ENCODE measurements at places on chromosomes 2 and 18.

GRCh38 chr18:61860302-61860701 is 32.5 kb downstream of the RNF152 start:
- no peak for DNase-seq

GRCh38 chr18:45688833-45689232 is 35.1 kb upstream of the SLC14A1 start:
- peak; percentile 51 for DNase-seq

GRCh38 chr2:217585362-217585761 is 417.4 kb downstream of the TNS1 start:
- DNase-seq: no peak

DNA sequence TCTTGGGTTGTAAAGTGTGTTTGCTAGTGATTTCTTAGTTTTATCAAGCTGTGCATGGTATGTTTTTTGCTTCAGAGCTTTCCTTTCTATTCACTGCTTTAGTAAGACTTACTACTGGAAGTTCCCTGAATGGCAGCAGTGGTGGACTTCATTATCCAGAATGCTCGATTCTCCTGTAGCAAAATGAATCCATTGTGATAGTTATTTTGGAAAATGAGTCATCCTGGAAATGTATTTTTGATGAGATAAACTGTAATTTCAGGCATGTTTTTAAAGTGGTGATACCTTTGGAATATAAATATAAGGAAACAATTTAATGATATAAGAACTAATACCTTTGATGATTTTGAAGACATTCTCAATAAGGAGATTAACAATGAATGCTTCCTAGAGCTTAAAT is 387.1 kb downstream of the PTPRM start:
- no peak for DNase-seq

DNA sequence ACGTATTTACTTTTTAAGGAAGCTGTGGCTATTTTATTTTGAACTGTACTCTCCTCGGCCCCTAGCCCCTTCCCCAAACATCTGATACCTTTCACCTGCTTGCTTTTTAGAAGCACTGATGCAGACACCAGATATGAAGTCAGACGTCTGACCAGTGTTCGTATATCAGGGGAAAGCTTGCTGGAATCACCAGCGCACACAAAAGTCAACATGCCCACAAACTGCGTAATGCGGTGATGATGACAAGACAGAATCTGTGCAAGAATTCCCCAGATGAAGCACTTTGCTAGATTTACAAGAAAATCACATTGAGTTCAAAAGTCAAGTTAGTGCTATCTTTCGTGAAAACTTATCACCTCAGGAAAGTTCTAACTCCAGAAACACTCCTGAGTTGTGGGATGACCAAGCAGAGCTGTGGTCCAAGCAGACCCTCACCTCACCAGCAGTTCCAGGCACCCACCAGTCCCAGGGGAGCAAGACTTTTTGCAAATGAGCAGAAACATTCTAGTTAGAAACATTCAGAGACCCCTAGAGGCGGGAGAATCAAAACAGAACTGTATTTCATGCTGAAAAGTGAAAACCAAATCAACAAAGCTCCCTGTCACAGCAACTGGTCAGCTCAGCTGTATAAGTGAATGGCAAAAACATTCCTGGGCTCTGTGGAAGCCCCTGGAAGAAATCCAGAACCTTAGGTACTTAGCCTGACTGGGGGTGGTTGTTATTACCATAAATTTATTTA is 55.7 kb downstream of the INO80C start:
- DNase-seq: no peak

- DNase-seq: no peak
Measured at GRCh38 chr2:65374575-65374974, 57.8 kb downstream of the SPRED2 start.

- no peak for DNase-seq
Measured at GRCh38 chr2:99794414-99794813, 304.6 kb upstream of the REV1 start.

DNA sequence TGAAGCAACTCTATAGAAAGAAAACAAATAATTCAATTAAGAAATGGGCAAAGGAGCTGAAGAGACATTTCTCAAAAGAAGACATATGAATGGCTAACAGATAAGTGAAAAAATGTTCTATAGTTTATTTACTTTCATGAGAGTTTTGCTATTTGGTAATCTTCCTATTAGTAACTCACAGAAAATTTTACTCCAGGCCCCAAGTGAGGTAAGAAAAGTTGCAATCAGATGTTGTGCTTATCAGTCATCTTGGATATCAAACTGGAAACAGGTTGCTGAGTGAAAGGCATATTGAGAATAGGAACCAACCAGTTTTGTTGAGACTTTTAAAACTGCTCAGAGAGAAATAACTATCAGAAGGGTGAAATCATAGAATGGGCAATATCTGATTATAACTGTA is 1179.0 kb upstream of the ACVR2A start:
- DNase-seq: no peak

DNA sequence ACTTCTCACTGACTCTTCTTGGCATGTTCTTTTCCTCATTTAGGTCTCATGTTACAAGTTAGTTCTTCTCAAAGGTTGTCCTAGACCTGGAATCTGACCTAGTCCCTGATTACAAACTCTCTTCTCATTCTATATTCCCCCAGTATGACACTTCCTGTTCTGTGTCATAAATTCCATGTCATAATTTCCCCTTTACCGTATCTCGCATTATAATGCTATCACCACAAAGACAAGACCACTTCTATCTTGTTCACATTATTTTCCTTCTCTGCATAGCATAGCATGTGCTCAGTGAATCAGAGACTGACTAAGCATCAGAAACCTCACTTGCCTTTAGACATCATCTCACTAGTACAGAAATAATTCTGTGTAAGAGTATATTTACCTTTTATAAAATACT is 63.6 kb upstream of the CAVIN2 start:
- no peak for DNase-seq
